Jurkat, Clone E6-1 (cell line): ENCODE measurements at places on chromosomes 6 and 20.

DNA sequence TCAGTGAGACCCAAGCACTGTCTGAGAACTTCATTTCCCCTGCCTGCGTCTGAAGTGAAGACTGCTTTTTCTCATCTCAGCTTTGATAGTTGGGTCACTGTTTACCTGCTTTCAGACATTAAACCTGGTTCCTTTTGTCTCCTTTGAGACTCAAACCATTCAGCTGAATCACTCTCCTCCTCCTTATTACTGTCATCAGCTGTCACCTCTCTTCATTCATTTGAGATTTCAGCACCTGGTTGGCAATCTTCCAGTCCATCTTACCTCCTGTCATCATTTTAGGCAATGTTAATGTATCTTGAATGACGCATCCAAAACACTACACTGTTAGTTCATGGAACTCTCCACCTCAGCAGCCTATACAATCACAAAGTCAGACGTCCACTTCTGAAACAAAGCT is 34.3 kb upstream of the SOX4 start:
- DNase-seq, result no peak

DNA sequence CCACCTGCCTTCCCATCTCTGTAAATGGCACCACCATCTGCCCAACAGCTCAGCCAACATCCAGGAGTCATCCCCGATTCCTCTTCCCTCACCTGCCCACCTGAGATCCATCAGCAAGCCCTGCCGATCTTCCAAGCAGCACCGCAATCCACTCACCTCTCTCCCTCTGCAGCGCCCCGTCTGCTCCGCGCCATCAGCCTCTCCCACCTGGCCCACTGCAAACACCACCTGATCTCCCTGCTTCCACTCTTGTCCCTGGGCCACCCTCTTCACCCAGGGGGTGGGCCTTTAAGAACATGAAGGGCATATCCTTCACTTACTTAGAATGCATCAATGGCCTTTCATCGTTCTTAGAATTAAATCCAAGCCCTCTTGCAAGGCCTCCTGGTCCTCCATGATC is 457.3 kb upstream of the SULF2 start:
- DNase-seq, result no peak

- DNase-seq, result no peak
These were observed 102.6 kb downstream of the TULP4 start for GRCh38 chr6:158414851-158415262.

- no peak for DNase-seq
These were observed 41.8 kb downstream of the C6orf58 start for GRCh38 chr6:127618729-127619128.

GRCh38 chr20:22814471-22815205 is 220.5 kb upstream of the SSTR4 start:
- DNase-seq, result no peak

- no peak for DNase-seq
These were observed 45.9 kb downstream of the INSM1 start for GRCh38 chr20:20413810-20414281.

- no peak for DNase-seq
These were observed 41.1 kb downstream of the ROS1 start for GRCh38 chr6:117384659-117385058.

GRCh38 chr6:107679457-107679856 is 144.7 kb downstream of the SCML4 start:
- DNase-seq, result no peak

DNA sequence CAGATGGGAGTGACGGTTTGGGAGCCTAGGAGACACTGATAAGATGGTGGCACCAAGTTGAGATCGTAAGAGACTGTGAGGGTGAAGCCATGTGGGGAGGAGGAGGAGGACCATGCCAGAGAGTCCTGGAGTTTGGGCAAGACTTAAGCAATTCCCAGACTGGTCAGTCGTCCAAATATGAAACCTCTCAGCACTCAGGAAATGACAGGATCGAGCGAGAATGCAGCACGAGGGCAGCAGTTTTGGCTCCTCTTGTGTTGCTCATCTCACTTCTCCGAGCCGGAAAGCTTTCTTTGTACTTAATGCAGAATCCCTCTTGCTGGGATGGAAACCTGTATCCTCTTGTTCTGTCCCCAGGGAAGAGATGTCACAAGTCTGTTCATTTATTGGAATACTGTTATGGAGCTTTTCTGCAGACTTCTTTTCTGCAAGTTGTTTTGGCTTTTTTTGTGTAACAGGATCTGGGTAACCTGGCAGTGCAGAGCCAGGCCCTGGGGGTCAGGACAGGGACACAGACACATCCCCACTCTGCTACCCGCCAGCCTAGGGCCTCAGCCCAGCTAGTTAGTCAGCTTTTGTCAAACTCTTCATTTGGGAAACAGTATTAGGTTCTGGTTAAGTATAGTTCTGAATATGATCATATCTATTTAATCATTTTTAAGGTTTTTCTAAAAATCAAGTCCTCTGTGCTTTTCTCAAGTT is 34.3 kb downstream of the FNDC1 start:
- DNase-seq, result no peak

DNA sequence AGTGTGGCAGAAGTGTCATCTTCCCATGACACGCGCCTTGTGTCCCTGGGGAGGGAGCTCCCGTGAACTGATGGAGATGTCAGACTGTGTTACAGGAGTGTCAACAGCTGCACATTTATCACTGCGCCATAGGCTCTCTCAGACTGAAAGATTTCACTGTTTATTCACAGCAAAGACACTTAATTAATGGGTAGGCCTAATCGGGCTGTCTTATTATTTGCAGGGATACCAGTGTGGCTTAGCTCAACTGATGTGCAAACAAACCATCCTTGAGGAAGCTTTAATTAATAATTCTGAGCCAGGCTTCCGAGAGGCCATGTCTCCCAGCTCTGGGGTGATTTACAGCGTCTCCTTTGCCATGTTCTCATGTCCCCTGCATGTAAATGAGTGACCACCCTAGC is 771.0 kb downstream of the QKI start:
- no peak for DNase-seq

GRCh38 chr20:39136798-39137197 is 174.7 kb downstream of the DHX35 start:
- DNase-seq, result no peak

DNA sequence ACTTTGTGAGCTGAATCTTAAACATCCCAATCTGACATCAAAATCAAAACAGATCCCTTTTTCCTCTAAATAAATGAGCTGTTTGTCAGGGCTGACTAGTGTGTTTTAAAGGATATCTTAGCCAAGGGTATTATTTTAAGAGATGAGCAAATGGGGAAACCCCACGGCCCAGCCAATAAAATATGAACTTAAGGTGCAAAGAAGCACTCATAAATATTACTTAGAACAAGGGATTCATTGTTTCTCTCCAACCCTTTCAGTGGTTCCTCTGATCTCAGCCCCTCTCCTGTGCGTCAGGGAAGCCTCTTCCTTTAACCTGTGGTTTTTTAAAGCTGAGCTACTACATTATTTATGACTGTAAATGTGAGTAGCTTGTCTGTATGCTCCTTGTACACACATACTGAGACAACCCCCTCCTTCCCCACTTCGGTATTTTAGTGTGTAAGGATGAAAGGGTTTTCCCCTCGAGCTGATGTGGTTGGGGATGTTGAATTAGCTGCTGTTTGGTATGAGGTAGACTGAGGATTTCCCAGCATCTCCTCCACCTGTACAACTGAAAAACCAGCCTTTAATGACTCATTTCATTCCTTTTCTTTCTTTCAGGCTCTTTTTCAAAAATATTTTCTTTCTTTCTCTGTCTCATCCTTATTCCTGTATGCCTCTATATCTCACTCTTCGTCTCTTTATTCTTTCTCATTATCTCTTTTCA is 6.5 kb downstream of the BMP5 start:
- DNase-seq, result no peak

GRCh38 chr6:142702501-142703460 is 242.2 kb downstream of the HIVEP2 start:
- no peak for DNase-seq

DNA sequence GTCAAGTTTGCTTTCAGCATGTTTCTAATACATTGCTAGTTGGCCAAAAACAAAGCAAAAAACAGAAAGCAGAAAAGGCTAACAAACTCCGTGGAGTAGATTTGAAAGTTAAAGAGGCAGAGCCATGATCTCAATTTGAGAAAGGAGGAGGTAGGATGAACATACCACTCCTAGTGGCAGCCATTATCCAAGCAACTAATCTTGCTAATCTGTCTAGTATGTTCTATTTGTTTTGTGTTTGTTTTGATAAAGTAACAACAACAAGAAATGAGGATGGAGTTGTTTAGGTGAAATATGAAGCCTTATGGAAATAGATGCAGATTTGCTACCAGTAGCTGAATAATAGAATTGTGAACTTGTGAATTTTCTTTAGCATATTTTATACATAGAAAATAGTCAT is 295.5 kb upstream of the PRDM1 start:
- DNase-seq, result no peak

DNA sequence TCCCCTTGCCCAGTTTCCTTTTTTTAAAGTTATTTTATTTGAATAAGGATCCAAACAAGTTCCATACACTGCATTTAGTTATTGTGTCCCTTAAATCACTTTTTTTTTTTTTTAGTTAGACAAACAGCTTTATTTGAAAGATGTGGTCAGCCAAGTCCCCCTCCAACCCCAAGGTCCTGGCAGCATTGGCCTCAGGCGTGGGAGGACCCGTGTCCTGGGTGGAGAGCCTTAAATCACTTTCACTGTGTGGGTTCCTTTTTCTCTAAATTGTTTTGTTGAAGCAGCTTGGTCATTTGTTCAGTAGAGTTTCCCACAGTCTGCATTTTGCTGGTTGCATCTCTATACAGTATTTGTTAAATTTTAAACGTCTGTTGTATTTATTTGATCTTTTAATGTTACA is 5.2 kb upstream of the TBCC start:
- no peak for DNase-seq

DNA sequence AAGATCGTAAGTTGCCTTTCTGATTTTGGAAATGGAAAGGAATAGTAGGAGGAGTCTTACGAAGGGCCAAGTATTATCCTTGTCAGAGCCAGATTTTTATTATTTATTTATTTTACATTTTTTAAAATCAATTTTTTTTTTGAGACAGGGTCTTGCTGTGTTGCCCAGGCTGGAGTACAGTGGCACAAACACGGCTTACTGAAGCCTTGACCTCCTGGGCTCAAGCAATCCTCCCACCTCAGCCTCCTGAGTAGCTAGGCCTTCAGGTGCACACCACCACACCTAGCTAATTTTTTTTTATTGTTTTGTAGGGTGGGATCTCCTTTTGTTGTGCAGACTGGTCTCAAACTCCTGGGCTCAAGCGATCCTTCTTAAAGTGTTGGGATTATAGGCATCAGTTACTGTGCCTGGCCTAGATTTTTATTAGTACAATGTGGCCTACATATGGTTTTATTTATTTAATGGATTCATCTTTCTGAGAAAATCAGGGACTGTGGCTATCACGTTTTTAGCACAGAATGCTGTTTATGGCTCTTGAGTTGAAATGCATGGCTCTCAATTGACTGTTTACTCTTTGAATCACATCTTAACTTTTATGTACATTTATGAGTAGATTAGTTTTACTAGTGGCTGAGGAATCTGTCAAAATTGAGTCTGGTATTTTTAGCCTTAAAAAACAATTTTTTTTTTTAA is 16.7 kb downstream of the CDC5L start:
- DNase-seq, result no peak

DNA sequence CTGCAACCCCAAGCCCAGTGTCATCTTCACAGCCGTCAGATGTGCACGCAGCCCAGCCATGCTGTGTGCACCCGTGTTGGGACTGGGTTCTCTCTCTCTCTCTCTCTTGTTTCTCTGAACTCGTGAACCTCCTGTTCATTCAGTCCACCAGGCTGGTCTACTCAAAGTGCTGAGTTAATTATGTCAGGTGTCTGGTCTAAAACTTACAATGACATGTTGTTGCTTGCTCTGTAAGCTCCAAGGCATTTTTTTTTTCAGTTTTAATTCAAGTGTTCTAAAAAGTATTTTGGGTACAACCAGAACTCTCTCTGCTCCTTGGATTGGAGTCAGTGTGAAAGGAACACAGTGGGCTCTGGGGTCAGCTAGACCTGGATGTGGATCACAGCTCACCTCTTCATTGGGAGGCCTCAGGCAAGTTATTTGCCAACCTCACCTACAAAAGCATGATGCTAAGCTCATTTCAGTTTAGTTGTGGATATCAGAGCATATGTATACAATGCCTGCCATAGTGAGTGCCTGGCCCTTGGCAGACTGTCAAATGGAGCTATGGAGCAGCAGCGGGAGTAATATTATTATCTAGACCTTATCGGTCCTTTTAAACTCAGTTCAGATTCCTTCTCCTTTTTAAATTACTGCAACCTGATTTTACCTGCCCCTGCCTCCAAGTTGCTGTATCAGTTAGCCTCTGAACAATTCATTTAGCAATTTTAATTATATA is 59.5 kb downstream of the PLEKHG1 start:
- no peak for DNase-seq

DNA sequence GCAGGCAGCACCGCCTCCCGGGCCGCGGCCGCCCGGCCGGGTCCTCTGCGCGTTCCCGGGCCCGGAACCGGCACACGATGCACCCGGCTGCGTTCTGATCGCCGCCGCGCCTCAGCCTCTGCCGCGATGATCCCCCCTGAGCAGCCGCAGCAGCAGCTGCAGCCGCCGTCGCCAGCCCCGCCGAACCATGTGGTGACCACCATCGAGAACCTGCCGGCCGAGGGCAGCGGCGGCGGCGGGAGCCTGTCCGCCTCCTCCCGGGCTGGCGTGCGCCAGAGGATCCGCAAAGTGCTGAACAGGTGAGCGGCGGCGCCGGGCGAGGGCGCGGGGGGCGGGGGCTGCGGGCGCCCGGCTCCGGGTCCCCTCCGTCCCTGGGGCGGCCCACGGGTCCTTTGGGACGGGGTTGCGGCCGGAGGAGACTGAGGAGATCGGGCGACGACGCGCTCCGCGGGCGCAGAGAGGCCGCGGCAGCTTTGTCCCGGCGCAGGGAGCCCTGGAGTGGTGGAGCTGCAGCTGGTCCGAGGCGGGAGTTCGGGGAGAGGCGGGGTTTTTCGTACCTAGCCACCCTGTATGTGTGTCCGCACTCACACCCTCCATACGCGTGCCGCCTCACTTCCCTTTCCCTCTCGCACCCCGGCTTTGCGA is 659 bp downstream of the SLC35F1 start:
- DNase-seq, result no peak

- DNase-seq, result peak; percentile 9
These were observed 66.4 kb downstream of the PKHD1 start for GRCh38 chr6:52020945-52021570.

- DNase-seq, result no peak
These were observed 30.6 kb upstream of the BLCAP start for GRCh38 chr20:37558306-37558705.

- no peak for DNase-seq
These were observed 10.2 kb downstream of the PLCB4 start for GRCh38 chr20:9078826-9079731.

DNA sequence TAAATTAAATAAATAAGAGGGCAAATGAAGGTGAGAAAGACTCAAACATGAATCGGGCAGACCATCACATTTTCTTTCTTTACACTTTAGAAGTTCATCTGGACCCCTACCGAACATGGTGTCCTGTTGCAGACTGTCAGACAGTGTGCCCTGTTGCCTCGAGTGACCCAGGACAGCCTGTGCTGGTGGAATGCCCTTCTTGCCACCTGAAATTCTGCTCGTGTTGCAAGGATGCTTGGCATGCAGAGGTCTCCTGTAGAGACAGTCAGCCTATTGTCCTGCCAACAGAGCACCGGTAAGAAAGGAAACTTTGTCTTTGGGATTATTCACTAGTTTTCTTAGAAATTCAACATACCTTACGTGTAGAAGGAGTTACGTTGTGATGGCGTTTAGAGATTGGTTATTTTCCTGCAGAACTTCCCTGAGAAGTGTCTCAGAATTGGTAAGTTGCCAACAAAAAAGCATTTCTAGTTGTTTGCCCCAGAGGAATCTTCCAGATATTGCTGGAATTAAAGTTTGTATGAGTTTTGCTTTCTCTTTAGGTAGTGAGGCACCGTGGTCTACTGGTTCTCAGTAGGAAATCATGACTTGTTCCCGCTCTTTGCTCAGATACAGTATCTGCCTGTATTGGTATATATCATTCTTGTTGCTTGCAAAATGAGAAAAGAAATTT is 70.1 kb downstream of the RNF144B start:
- no peak for DNase-seq
